ENCODE measurements at places on chromosomes 16 and 17.

- no peak for DNase-seq
These were observed at the start of gene FMNL1 for GRCh38 chr17:45221081-45222013. FMNL1 (plus strand) TSS chr17:45221885; CDS start chr17:45222125, 240 bp downstream.

- DNase-seq: peak; percentile 4
These were observed 65.4 kb downstream of the MAF start for GRCh38 chr16:79535130-79535529.

GRCh38 chr17:82302991-82303943 is 14.1 kb downstream of the CD7 start:
- no peak for DNase-seq

DNA sequence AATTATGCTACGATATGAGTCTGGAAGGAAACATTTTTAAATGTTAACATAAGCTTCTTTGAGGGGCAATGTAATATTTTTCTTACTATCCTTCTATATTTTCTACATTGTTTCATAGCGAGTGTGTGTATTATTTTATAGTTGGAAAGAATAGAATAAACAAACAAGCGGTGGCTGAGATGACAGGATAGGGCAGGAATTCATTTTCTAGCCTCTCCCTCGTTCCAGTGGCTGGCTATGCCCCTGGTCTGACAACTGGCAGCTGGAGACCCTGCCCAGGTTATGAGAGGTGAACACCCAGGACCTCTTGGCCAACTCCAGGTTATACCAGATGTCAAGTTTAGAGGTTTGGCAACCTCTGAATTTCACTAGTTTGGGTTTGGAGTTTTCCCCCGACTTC is 14.5 kb upstream of the TNRC6C start:
- no peak for DNase-seq

DNA sequence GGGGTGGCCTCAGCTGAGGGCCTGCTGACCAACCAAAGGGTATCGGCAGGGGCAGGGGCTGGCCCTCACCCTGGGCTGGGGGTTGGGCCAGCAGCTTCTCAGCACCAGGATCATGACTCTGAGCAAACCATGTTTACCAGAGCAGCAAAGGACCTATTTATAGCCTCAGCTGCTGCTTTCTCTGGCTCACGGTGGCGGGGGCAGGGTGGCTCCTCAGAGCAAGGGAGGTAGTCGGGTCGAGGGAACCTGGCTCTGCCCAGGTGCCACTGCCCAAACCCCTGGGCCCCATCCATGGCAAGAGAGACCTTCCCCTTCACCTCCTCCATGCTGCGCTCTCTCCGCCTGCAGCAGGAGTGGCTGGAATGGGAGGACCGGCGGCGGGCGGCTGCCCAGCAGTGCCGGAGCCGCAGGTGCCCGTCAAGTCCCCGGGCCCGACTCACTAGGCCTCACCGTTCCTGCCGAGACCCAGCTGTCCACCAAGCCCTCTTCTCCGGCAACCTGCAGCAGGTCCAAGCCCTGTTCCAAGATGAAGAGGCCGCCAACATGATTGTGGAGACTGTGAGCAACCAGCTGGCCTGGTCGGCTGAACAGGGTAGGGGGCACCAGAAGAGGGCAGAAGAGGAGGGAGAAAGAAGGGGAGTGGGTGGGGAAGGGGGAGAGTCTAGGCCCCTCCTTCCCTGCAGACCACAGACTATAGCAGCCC is at the start of gene ASB16:
ASB16 (plus strand) TSS at position 206 of the 703 bp plus-strand sequence; CDS start at position 292, 86 bp downstream.
- DNase-seq: no peak

- no peak for DNase-seq
These were observed 11.5 kb downstream of the ZNF597 start for GRCh38 chr16:3431779-3432219.

- DNase-seq: no peak
These were observed 65.4 kb downstream of the WWP2 start for GRCh38 chr16:69827524-69827923.

All from OCI-M1 (cell line).